ENCODE measurements at places on chromosomes 4 and X.
A peak's percentile ranks its signal among the peaks of the same experiment; 100 is the strongest.

- no peak for DNase-seq
Measured at GRCh38 chr4:184826691-184827270, 1.0 kb upstream of the ACSL1 start.

DNA sequence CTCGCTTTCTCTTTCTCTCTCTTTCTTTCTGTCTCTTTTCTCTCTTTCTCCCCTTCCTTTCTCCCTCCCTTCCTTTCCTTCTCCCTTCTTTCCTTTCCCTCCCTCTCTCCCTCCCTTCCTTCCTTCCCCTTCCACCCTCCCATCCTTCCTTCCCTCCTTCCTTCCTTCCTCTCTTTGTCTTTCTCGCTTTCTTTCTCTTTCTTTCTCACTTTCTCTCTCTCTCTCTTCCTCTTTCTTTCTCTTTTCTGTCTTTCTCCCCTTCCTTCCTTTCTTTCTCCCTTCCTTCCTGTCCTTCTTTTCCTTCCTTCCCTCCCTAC is 2.1 kb upstream of the SORCS2 start:
- DNase-seq: no peak

DNA sequence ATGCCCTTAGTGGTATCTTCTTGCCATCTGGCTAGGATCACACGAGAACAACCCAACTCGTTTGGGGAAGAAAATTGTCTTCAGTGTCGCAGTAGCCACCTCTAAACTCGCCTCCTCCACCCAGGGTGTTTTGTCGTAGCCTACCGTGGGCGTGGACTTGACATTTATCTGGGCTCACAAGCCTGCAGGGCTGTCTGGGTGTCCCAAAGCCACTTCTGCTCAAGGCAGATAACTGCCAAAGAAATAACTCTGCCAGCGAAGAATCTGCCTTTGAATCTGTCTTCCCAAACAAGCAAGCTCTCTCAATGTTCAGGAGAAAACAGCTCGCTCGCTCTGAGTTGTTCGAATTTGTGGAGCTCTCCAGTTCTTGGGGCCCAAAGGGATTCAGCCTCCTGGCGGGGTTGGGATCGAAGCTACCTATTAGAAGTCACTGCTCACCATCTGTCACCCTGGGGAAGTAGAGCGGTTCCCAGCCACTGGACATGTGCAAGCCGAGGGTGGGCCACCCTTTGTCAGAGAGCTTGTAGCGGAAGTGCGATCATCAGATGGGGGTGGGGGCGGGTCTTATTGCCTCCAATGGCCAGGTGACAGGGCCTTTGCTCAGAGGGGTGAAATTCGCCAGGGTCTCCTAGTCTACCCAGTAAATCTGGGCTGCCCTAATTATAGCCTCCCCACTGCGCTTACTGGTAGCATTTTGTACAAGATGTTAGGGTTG is 14.8 kb downstream of the BLOC1S4 start:
- DNase-seq: no peak

DNA sequence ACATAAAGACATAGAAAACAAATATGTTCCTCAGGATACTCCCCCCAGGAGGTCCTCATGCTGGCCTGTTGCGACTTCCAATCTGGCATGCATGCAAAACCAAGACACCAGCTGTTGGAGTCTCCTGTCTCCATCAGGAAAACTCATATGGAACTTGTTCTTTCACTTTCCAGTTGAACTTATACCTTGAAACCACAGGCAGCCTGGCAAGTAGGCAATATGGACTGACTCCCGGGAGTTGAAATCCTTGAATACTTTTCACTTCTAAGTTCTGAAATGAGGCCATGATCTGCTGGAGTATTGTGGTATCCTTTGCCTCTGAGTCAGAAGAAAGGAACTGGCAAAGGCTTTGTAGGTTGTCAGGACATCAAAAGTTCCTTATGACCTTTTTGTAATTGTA is 444.2 kb downstream of the IDS start:
- DNase-seq: no peak

GRCh38 chrX:30364229-30364628 is 55.0 kb upstream of the NR0B1 start:
- no peak for DNase-seq

DNA sequence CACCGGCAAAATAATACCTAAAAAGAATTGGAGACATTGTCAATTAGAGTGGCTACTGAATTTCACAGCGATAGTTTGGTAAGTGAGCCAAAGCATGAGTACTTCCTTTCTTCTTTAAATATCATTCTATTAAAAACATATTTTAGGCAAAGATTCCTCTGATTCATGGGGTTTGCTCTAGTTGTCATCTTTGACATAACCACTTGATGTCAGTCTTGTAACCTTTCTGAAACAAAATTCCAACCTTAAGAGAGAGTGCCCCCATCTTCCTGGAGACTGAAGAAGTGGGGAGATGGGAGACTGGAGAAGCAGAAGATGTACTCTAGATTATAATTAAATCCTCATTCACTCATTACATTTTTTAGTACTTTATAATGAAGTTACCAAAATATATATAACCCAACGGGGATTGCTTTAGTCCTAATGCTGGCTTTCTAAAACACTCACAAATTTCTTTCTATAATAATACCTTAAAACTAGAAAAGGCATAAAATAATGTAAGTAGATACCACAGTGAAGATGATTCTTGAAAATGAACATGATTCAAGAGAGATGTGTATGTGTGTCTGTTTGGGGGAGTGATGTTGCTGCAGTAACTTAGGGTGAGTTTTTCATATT is 96.4 kb downstream of the EMCN start:
- peak; percentile 2 for DNase-seq

DNA sequence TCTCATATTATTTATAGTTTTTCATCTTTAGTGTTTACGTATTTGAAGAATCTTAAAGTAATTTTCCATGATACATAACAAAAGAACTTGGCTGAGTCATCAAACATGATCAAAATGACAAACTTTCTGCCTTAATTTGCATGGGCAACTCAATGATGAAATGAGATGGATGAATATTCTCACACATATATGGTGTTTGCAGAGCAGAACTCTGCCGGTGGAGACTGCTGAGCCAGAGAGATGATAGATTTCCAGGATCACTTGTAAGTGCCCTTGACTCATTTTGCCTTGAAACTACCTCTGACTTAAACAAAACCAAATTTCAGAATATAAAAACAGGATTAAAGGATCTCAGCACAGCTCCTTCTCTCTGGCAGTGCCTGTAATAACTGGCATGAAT is 38.2 kb downstream of the TRPC3 start:
- no peak for DNase-seq

DNA sequence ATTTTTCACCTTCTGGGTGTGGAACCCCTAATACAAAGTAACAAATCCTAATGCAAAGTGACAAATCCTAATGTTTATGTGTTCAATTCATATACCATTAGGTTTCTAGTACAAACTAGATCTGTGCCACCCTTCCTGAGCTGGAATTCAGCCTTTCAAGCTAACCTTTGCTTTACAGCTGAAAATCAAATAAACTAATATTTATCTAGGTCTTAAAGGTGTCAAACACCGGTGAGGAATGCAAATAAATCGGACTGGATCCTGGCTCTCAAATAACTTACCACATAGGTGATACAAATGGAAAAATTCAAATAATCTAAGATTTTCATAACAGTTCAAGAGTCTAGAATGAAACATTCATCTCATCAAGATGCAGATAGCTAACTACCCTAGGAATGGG is 11.6 kb downstream of the IRF2 start:
- DNase-seq: no peak

- no peak for DNase-seq
Measured at GRCh38 chr4:48498895-48499294, 8.8 kb downstream of the ZAR1 start.

GRCh38 chrX:124501586-124501985 is 155.2 kb downstream of the SH2D1A start:
- DNase-seq: no peak

GRCh38 chr4:84855774-84856173 is 110.7 kb downstream of the WDFY3 start:
- DNase-seq: no peak

GRCh38 chr4:107069049-107069448 is 32.9 kb upstream of the DKK2 start:
- no peak for DNase-seq

GRCh38 chrX:23483396-23483795 is 148.7 kb downstream of the PTCHD1 start:
- DNase-seq: peak; percentile 14

- DNase-seq: no peak
Measured at GRCh38 chr4:140115140-140115539, 38.8 kb downstream of the MAML3 start.

DNA sequence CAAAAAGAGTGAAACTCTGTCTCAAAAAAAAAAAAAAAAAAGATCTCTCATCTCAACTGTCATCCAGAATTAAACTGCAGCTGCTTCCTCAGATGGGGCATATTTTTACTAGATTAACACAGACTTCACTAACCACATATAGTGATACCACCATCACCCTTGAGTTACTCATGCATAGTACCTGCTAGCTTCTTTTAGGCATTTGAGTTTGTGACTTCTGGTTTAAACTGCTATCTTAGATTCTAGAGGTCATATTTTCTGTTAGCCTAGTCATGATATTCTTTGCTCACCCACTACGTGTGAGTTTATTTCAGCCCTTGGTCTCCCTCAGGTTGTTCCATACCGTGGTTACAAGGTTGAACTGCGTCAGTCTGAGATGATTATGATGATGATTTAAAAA is 154.9 kb upstream of the BMP3 start:
- DNase-seq: no peak

GRCh38 chrX:74119016-74119910 is 184.7 kb upstream of the ZCCHC13 start:
- peak; percentile 0 for DNase-seq

DNA sequence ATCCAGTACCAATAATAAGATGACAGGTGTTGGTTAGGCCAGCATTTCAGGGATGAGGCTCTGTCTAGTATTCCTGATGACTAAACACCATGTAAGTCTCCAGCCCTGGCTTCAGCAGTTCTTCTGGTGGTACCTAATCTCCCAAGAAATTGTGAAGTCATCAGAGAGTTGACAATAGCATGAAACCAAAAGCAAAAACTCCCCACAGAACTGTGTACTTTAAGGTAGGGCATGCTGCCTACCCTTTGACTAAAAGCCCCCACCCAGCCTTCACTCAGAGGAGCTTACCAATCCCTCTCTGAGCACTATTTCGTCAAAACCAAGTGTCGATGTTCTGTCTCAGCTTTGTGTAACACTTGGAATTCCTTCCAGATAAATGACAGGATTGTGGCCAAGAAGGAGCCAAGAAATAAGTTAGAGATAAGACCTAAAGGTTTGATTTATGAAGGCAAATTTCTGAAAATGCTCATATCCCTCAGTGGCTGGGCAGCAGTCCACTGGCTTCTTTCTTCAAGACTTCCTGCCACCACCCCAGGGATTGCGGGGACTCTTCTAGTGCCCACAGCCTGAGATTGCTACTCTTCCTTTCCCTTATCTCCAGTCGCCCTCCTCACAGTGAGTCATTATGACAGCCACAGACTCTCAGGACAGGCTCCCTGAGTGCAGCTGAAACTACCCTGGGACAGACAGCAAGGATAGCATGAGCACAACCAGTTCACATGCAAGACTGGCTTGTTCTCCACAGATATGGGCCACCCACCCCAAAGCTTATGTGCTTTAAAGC is 67.3 kb upstream of the LHFPL1 start:
- no peak for DNase-seq

GRCh38 chr4:185520119-185520518 is 15.2 kb downstream of the PDLIM3 start:
- DNase-seq: no peak
